HEK293T (cell line): ENCODE measurements at places on chromosomes 1 and 21.

DNA sequence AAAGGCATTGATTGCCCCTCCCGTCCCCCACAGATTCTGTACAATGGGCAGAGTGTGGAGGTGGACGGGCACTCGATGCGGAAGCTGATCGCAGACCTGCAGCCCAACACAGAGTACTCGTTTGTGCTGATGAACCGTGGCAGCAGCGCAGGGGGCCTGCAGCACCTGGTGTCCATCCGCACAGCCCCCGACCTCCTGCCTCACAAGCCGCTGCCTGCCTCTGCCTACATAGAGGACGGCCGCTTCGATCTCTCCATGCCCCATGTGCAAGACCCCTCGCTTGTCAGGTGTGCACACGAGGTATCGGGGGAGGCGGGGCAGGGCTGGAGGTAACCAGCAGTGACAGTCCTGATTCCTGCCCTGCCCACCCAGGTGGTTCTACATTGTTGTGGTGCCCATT lies 44.8 kb upstream of the KDM4A start:
- DNase-seq = no peak

- DNase-seq = no peak
These were observed 43.0 kb downstream of the TOR3A start for GRCh38 chr1:179124873-179125272.

- DNase-seq = no peak
These were observed 10.1 kb upstream of the TIAM1 start for GRCh38 chr21:31354122-31354521.

DNA sequence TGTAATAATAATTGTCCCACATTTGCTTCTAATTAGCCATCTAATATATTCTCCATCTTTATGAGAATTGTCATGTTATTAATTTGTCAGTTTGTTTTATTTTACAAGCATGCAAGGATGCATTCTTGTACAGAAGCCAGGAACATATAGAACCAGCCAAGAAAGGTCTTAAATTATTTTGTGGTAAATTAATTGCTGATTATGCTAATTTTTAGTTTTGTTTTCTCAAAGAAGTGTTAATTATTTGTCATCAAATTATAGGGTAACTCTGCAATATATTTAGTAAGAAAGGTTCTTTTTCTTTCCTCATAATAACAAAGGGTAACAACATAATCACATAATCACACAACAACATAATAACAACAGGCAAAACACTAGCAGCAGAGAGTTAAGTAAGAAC lies 5.7 kb downstream of the CLIC6 start:
- DNase-seq = no peak

- no peak for DNase-seq
These were observed 3.6 kb downstream of the MMACHC start for GRCh38 chr1:45503462-45504360.

DNA sequence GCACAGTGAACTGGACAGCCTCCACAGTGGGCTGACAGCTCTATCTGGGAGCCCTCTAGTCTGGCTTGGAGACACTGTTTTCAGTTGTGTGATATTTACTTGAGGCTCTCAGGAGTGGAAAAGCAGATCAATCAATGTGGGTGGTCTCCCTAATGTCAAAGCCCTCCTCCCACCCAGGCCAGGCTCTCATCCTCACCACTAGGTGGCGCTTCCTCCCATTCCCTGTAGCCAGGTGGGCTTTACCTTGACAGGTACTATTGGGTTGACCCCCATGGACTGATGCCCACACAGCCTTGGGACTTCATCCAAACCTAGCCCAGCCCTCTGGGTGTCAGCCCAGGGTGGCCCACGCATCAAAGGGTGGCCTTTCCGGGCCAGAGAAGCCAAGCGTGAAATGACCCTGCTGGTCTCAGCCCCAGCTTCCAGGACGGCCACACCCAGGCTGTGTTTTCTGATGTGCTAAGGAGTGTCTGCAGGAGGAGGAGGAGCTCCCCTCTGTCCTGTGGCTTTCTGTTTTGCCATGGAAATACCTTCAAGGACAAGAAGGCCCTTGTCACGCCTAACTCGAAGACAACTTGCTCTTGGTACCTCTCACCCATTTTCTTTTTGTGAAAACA lies 54.0 kb downstream of the CLIC6 start:
- peak; percentile 74 for DNase-seq

- no peak for DNase-seq
These were observed 5.4 kb upstream of the SAMD11 start for GRCh38 chr1:918353-918752.

DNA sequence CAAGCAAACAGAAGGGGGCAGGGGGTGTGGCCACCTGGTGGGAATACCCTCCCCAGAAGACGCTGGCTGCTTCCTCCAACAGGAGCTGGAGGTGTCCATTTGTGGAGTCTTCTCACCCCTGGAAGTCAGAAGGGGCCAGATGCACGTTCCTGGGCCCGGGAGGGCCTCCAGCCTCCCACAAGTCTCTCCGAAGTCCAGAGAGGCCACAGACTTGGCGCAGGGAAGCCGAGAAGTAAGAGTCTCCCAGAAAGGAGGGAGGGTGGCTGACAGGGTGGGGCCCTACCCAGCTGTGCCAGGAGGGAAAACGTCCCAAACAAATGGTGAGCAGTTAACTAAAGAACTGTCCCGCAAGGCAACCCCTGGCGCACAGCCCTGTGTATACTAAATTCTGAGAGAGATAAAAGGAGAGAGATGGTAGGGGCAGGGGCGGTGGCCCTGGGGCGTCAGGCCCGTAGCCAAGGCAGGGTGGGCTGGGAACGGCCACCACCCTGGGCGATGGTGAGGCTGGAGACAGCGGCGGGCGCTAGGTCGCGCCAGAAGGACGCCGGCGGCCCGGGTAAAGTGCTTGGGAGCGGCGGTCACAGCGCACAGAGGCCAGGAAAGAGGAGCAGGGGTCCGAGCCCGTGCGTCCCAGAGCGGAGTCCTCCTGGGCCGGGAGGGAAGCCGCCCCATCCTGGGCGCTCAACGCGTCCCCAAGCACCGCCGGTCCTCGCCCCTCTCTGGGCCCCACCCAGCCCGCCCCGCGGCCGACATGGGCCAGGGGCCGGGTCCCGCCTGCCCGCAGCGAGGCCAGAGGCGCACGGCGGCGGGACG lies 1.2 kb downstream of the CHD5 start:
- DNase-seq = no peak

GRCh38 chr1:29645586-29645985 lies 409.3 kb downstream of the PTPRU start:
- no peak for DNase-seq
